Activated CD4-positive, alpha-beta T cell treated with anti-CD3 and anti-CD28 coated beads, Interleukin-2, amount 50 U/mL, for 4 hours (primary cell): ENCODE measurements at places on chromosomes 5 and 9.

GRCh38 chr9:98235126-98235525, 20.3 kb downstream of the TBC1D2 start:
- DNase-seq = no peak

DNA sequence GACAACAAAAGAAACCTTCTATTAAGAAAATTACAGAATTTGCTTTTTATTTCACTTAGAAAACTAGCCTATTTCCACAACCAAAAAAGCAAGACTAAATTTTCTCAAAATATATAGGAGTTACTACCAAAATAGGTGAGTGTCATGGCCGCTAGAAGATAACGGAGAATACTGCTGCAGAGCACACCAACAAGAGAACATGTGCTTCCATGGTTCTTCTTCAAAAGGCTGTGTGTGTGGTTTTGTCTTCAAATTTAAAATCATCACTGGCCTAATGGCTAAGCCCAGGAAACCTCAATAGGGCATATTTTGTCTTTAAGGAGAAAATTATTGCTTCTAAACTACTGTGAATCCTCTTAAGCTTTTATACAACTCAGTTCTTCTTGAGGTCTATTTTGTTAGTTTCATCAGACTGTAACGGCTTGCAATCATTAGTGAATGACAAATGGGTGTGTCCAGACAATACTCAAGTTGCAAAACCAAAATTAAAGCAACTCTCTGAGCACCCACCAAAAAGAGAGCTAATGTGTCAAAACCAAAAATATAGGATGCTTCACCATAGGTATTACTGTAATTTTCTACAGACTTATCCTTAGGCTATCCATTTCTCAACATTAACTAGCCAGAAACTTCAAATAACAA, 3.3 kb downstream of the SETX start:
- DNase-seq = no peak

DNA sequence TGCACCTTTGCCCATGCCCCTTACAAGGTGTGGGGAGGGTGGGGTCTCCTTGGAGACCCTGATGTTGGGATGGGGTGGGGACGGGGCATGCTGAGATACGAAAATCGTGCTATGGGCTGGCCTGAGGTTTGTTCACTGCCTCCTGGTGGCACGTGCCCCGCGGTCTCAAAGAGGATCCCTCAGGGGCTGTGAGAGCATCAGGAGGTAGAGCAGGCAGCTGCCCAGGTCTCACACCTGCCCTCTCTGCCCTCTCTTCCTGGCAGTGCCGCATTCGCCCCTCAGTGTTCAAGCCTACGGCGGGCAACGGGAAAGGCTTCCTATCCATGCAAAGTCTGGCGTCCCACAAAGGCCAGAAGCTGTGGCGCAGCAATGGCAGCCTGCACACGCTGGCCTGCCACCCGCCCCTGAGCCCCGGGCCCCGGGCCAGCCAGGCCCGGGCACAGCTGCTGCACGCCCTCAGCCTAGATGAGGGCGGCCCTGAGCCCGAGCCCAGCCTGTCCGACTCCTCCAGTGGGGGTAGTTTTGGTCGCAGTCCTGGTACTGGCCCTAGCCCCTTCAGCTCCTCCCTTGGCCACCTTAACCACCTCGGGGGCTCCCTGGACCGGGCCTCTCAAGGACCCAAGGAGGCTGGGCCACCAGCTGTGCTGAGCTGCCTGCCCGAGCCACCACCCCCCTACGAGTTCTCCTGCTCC, 6.7 kb downstream of the N4BP3 start:
- no peak for DNase-seq

GRCh38 chr9:134618163-134618832, 23.3 kb upstream of the COL5A1 start:
- DNase-seq = no peak

GRCh38 chr5:34749431-34749873, 89.5 kb upstream of the TTC23L start:
- DNase-seq = no peak

- DNase-seq = no peak
Observed at GRCh38 chr9:122988141-122988540, 45.3 kb upstream of the GPR21 start.

DNA sequence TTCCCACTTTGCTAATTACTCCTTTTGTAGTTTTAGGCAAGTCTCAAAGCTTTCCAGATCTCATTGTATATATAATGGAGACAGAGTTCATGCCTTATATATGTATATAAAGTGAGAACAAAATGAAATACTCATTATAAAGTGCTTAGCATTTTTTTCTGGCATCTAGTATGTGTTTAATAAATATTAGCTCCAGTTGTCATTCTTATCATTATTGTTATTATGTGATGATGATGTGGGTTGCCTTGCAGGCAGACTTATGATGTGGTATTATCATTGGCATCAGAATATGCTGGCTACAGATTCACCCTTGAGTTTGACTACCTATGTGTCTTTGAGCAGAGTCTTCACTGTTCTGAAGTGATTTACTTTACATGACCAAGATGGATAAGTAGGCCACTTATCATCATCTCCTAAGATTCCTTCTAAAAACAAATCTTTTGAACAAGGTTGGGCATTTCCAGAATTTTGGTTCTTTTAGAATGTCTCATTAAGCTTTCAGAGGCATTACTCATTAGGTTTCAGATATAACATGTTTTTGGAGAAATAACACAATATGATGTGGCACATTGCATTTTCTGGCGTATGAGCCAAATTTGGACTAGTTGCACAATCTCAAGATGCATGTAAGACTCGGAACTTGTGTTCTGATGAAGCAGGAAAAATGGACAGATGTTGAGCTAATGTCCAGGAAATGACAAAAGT, 145.6 kb upstream of the TNC start:
- DNase-seq = no peak

GRCh38 chr5:35899800-35900199, 38.6 kb downstream of the CAPSL start:
- DNase-seq = no peak

GRCh38 chr5:40134883-40135520, 544.7 kb upstream of the PTGER4 start:
- DNase-seq = no peak

DNA sequence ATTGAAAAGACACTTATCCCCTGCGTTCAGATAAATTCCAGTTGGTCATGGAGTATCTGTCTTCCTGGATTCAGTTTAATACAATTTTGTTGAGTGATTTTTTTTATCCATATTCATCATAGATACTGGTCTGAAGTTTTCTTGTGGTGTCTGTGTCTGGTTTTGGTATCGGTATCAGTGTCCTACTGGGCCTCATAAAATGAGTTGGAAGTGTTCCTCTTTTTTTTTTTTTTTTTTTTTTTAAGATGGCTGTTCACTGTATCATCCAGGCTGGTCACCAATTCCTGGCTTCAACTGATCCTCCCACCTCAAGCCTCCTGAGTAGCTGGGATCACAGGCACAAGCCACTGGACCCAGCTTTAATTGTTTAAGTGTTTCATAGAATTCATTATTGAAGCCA, 2.9 kb upstream of the CAMSAP1 start:
- no peak for DNase-seq

GRCh38 chr9:114688379-114688778, 6.4 kb upstream of the TEX48 start:
- DNase-seq = no peak

DNA sequence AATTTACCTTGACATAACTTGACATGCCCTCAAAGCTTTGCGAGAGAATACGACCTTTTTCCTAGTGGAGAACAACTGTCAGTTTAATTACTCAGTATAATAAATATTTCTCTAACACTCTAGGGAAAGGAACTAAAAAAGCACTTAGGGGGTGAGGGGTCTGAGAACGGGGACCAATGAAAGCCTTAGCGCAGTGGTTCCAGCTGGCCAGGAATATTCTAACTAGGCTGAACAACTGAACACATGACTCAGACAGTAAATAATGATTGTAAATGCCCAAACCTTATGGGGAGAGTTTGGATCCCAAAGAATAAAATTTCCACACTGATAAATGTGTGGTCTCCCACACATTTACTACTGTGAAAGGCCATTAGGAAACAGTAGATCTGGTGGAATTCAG, 14.9 kb downstream of the MYO10 start:
- DNase-seq = no peak

- DNase-seq = no peak
Observed at GRCh38 chr5:83000428-83000827, 76.8 kb downstream of the TMEM167A start.

DNA sequence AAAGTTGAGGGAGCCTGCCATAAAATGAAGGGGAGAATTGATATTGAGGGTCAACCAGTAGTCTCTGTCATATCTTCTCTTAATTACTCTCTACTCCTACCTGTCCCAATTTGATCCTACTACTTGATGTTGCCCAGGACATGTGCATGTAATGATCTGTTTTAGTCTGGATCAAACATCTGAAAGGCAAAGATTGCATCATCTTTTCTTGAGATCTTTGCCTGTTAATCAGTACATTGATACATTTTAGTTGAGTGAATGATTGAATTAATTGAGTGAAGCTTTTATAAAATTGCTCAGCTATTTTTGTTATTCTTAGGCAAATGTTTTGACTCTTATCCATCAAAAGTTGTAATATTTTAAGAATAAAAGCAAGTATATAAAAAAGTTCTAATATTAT, 21.7 kb downstream of the ARHGEF28 start:
- DNase-seq = no peak

DNA sequence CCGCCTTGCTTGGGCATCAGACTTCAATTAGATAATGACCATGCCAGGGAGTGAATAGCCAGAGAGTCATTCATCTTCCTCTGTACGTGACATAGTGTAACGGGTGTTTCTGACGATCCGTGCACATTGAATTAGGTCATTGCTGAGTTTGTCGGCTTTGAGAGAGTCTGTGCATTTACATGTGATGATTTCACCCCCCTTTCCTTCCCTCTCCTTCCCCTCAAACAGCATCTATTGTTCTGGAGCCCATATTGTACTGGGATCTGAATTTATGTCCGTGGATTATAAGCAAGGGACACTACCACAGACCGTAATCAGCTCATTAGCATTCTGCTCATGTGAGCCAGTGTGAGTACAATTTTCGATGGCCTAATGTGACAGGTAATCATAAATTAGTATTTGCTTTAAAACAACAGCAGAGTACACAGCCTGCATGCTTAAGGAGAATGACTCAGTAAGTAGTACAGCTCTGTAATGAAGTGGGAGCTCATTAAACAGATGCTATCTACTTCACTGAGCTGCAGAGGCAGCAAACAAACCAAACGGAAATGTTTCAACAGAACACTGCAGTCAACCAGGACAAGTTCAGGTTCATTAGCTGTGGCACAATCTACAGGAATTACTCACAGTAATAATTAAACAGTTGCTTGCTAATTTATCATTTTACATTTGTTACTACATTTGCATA, 302.1 kb downstream of the CSNK1G3 start:
- no peak for DNase-seq

DNA sequence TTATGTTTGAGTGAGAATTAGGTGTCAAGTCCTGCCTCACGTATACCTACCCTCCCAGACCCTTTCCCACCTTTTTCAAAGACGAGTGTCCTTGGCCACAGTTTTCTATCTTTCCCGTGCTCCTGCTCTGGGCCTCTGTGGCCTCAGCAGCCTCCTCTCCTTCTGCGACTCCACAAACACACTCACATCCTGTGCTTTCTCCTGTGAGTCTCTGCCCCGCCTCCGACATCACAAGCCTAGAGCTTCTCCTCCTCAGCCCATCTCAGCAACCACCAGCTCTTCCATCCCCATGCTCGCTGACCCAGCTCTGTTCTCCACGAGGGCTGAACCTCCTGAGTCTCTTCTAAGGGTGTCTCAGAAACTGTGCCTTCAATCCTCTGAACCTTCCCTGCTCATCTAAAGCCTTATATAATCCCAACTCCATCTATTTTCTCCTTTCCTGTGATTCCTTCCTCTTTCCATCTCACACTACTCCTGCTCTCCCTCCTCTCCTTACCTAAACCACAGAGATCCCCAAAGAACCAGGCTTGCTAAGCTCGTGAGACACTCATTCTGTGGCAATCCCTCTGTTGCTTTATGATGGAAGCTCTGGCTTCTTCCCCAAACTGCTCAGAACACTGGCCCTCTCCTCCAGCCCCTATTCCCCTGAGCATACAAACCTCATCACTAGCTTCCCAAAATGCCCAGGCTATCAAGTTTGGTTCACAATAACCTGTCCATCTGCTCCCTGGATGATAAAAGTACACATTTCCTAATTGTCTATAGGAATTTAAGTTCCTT, 55.2 kb downstream of the RASEF start:
- no peak for DNase-seq

DNA sequence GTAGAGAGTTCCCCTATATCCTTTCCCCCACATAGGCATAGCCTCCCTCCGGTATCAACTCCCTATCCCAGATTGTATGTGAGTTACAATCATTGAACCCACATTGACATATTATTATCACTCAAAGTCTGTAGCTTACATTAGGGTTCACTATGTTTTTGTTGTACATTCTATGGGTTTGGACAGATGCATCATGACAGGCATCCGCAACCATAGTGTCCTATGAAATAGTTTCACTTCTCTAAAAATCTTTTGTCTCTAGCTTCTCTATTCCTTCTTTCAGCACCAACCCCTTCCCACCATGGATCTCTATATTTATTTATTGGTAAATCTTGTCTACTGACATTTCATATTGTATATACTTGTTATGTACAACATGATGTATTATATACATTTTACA, 31.6 kb downstream of the TAF11L14 start:
- no peak for DNase-seq

GRCh38 chr9:135561391-135562234, at the start of gene PAEP:
TSS of gene PAEP (plus strand) at chr9:135561756.
- DNase-seq = no peak

DNA sequence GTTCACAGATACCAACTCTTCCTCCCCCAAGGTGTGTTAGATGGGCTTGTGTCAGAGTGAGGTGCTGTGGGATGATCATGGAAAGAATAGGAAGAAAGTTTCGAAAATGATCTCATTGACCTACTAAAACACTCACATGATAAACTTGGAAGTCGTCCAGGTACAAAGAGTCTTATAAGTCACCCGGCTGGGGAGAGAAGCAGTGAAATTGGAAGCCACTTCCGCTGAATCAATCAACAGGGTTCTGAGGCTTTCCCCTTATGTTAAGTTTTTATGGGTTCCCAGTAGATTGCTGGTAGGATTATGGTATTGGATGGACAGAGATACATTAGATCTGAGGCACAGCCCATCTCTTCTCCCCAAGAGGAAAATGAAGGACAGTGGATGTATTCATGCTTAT, 218.8 kb upstream of the MSX2 start:
- DNase-seq = no peak

DNA sequence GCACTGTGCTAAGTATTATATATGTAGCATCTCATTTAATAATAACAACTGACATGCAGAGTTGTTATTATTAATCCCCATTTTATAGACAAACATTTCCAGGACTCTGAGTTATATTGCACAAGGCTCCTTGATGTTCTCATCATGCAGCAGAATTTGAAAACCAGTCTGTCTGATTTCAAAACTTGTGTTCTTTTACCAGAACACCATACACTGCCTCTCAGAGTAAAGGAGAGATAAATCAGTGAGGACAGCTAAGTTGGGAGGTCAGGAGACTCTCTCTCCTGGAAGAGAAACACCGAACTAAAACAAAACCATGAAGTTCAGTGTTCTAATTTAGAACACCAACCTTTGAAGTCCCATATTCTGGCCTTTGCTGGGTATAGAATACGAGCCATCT, 92.7 kb upstream of the TNC start:
- DNase-seq = no peak
